ENCODE measurements at places on chromosomes 7 and 10.
A peak's percentile ranks its signal among the peaks of the same experiment; 100 is the strongest.

GRCh38 chr10:17590969-17591645, 26.1 kb downstream of the HACD1 start:
- no peak for DNase-seq
- H3K27ac ChIP-seq: no peak overlapping the region
- H3K27me3 ChIP-seq: no peaks in the 10 kb centered on the region
- no peaks in the 10 kb centered on the region for H3K4me1 ChIP-seq
- H3K36me3 ChIP-seq: no peaks in the 10 kb centered on the region

GRCh38 chr7:8638076-8638475, 204.7 kb downstream of the NXPH1 start:
- H3K27ac ChIP-seq: no peak overlapping the region
- no peaks in the 10 kb centered on the region for H3K4me1 ChIP-seq
- no peak overlapping the region for H3K4me3 ChIP-seq
- no peaks in the 10 kb centered on the region for H3K27me3 ChIP-seq
- H3K36me3 ChIP-seq: no peaks in the 10 kb centered on the region
- DNase-seq: peak; percentile 7

- H3K4me1 ChIP-seq: peaks cover 3% of the 10 kb centered on the region
- DNase-seq: peak; percentile 16
- H3K27ac ChIP-seq: no peak overlapping the region
- H3K36me3 ChIP-seq: no peaks in the 10 kb centered on the region
- no peak overlapping the region for H3K4me3 ChIP-seq
Measured at GRCh38 chr7:95865716-95866371, 93.5 kb downstream of the DYNC1I1 start.

DNA sequence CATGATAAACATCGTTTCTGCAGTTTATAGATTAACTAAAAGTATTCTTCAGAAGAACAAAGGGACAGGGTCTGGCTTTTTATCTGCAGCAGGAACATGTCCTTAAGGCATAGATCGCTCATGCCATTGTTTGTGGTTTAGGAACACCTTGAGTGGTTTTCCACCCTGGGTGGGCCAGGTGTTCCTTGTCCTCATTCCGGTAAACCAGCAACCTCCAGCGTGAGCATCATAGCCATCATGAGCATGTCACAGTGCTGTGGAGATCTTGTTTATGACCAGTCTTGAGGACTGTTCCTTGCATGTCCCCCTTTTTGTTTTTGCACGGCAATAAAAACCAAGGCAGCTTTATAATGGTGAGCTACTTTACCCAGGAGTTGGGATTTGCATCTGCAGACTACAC, 33.9 kb downstream of the STOX1 start:
- H3K27me3 ChIP-seq: peaks cover 6% of the 10 kb centered on the region
- H3K4me3 ChIP-seq: no peak overlapping the region
- DNase-seq: peak; percentile 32
- H3K4me1 ChIP-seq: no peaks in the 10 kb centered on the region
- H3K36me3 ChIP-seq: no peaks in the 10 kb centered on the region

GRCh38 chr7:17293481-17293880, 5.0 kb upstream of the AHR start:
- H3K4me1 ChIP-seq: no peaks in the 10 kb centered on the region
- H3K27me3 ChIP-seq: no peaks in the 10 kb centered on the region
- no peak overlapping the region for H3K27ac ChIP-seq
- no peak overlapping the region for H3K4me3 ChIP-seq
- DNase-seq: no peak

DNA sequence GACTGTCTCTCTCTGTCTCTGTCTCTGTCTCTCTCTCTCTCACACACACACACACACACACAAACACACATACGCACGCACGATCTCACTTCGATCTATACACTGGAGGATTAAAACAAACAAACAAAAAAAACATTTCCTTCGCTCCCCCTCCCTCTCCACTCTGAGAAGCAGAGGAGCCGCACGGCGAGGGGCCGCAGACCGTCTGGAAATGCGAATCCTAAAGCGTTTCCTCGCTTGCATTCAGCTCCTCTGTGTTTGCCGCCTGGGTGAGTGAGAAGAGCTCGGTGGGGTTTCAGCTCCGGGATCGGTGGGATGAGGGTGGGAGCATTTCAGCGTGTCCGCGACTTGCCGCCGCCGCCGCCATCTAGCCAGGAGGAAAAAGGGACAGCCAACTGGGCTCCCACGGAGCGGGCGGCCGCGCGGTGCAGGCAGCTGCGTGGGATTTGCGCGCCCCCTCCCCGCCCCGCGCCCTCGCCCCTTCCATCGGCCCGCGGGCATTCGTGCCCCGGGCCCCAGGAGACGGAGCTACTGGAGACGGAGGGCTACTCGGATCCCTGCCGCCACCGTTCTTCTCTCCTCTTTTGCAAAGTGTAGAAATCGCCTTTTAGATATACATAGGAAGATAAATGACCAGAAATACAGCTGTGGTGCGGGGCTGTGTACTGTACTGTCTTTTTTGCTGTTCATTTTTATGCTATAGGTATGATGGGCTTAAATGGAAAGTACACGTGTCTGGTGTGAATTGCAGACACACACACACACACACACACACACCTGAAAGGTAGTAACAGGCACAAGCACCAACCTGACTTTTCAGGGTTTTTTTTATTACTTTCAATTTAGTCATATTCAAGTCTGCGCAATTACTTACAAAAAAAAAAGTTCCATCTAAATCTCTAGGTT, 581 bp downstream of the PTPRZ1 start:
- H3K27me3 ChIP-seq: peaks cover 8% of the 10 kb centered on the region
- H3K4me1 ChIP-seq: no peaks in the 10 kb centered on the region
- no peaks in the 10 kb centered on the region for H3K36me3 ChIP-seq
- H3K27ac ChIP-seq: no peak overlapping the region
- DNase-seq: peak; percentile 30

GRCh38 chr7:131329176-131329570, 1.5 kb downstream of the MKLN1 start:
- H3K27me3 ChIP-seq: no peaks in the 10 kb centered on the region
- peaks cover 3% of the 10 kb centered on the region for H3K4me1 ChIP-seq
- peak; percentile 44 for DNase-seq
- peak overlapping the region; percentile 94 for H3K27ac ChIP-seq

GRCh38 chr7:70487428-70487827, 644.5 kb upstream of the GALNT17 start:
- no peak overlapping the region for H3K27ac ChIP-seq
- no peaks in the 10 kb centered on the region for H3K4me1 ChIP-seq
- H3K4me3 ChIP-seq: no peak overlapping the region
- H3K27me3 ChIP-seq: no peaks in the 10 kb centered on the region
- no peaks in the 10 kb centered on the region for H3K36me3 ChIP-seq

- H3K27me3 ChIP-seq: no peaks in the 10 kb centered on the region
- no peak overlapping the region for H3K27ac ChIP-seq
- DNase-seq: no peak
- no peak overlapping the region for H3K4me3 ChIP-seq
- no peaks in the 10 kb centered on the region for H3K36me3 ChIP-seq
- H3K4me1 ChIP-seq: no peaks in the 10 kb centered on the region
Measured at GRCh38 chr10:25895856-25896255, 38.2 kb upstream of the MYO3A start.

DNA sequence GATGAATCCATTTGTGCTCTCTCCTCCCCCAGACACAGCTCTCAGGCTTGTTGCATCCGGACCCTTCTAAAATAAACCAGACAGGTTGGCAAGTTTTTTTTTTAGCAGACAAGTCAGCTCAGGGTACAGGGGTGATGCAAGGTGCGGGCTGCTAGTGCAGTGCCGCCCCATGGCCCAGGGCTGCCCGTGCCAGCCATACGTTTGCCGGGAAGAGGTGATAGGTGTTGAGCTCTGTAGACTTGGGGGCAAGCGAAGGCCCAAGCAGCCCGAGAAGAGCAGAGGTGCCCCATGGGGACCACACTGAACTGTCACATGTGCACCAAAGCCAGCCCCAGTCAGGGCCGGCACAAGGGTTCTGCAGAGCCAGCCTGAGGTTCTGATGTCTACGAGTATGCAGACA, 57.1 kb upstream of the PDSS1 start:
- H3K4me3 ChIP-seq: no peak overlapping the region
- H3K27me3 ChIP-seq: no peaks in the 10 kb centered on the region
- no peak for DNase-seq
- H3K4me1 ChIP-seq: no peaks in the 10 kb centered on the region
- no peaks in the 10 kb centered on the region for H3K36me3 ChIP-seq
- H3K27ac ChIP-seq: no peak overlapping the region

DNA sequence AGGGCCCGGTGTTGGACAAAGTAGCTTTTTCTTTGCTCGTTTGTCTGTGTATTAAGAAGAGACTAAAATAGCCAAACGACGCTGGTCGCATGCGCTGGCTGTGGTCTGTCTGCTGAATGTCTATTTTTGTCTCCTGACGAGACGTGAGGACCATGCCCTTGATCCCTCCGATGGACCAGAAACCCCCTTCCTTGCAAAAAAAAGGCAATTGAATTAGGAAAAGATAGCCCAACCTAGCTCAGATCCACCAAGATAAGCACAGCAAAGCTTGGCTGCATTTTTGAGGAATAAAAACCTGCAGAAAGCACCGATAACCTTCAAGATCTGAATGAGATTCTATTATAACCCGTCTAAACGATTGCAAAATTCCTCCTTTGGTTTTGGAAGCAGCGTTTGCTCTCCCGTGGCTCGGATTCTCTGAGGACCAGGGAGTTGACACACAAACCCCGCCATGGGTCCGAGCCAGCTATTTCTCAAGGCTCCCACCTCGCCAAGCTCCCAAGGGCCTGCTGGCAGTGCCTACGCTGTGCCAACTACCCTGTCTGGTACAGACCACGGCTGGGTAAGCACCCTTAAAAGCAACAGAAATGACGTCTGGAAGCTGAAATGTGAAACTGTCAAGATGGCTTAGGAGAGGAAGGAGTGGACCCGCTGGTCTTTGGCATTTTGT, 17.7 kb upstream of the TTYH3 start:
- H3K36me3 ChIP-seq: no peaks in the 10 kb centered on the region
- no peak overlapping the region for H3K27ac ChIP-seq
- H3K27me3 ChIP-seq: no peaks in the 10 kb centered on the region
- peak; percentile 58 for DNase-seq

DNA sequence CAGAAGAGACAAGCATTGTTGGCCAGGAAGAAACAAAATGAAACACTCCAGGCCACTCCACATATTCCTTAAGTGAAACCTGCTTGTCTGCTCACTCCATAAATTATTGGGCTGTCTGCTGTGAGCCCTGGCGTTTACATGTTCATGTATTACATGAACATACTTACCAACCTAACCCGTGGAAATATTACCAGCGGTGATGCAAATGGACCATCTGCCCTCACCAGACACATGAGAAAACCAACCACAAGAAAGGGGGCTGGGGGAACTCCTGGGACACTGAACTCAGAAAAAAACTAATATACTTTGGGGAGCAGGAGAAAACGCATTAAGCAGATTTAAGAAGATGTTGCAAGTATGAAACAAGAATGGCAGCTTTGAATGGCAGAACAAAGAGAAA, 731.2 kb upstream of the IGFBP3 start:
- H3K36me3 ChIP-seq: no peaks in the 10 kb centered on the region
- no peaks in the 10 kb centered on the region for H3K4me1 ChIP-seq
- DNase-seq: no peak
- H3K4me3 ChIP-seq: no peak overlapping the region

DNA sequence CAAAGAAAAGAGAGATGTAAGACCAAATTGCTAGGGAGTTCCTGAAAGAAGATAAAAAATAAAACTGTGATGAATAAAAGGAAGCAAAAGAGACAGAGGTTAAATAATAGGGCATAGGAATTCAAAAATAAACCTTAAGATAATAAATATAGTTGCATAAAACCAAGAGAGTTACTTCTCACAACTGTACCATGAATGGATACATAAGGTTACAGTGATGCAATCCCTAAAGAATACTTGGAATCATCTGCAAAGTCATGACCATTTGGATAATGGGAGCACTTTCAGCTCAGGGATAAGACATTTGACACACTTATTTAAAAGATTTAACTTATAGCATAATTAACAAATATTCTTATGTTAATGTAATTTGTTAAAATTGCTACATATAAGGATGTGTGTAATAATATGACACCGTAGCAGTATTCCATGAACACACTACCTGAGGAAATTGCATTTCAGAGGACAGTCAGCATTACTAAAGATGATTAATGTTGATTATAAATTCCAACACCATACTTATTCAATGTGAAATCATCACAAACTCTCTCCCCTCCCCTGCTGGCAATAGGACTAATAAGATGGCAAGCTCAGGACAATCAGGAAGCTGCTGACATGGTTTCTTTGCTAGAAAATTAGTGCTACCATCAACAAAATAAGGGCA, 202.1 kb upstream of the AKR1E2 start:
- H3K27ac ChIP-seq: no peak overlapping the region
- H3K4me3 ChIP-seq: no peak overlapping the region
- DNase-seq: peak; percentile 42
- no peaks in the 10 kb centered on the region for H3K27me3 ChIP-seq
- no peaks in the 10 kb centered on the region for H3K4me1 ChIP-seq
- no peaks in the 10 kb centered on the region for H3K36me3 ChIP-seq

DNA sequence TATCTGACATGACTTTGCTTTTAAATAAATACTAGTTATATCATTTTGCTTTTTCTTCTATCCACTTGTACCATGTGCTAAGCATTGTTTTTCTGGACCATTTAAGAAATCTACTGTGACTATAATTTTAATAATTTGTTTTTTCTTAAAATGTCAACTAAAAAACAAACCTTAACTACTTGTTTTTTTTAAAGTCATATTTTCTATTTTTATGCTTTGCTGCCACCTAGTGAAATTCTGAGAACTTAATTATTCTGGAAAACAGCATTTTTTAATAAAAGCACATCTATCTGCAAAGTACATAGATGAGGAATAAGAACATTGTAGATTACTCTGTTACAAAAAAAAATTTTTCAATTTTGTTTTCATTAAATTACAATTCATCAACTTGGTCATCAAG, 47.4 kb downstream of the ORC5 start:
- DNase-seq: peak; percentile 52
- H3K4me3 ChIP-seq: no peak overlapping the region
- no peaks in the 10 kb centered on the region for H3K4me1 ChIP-seq
- H3K27ac ChIP-seq: no peak overlapping the region
- H3K27me3 ChIP-seq: no peaks in the 10 kb centered on the region

DNA sequence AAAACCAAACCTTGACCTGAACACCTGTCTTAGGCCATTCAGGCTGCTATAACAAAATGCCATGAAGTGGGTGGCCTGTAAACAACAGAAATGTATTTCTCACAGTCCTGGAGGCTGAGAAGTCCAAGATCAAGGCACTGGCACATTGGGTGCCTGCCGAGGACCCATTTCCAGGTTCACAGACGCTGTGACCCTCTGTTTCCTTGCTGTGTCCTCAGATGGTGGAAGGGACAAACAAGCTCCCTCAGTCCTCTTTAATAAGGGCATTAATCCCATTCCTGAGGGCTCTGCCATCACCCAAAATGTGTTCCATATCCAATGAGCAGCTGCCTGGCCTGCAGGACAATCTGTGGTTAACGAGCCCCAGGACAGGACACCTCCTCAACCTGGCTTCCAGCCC, 67.6 kb downstream of the ITGB1 start:
- DNase-seq: no peak
- no peak overlapping the region for H3K27ac ChIP-seq
- no peak overlapping the region for H3K4me3 ChIP-seq
- no peaks in the 10 kb centered on the region for H3K27me3 ChIP-seq

DNA sequence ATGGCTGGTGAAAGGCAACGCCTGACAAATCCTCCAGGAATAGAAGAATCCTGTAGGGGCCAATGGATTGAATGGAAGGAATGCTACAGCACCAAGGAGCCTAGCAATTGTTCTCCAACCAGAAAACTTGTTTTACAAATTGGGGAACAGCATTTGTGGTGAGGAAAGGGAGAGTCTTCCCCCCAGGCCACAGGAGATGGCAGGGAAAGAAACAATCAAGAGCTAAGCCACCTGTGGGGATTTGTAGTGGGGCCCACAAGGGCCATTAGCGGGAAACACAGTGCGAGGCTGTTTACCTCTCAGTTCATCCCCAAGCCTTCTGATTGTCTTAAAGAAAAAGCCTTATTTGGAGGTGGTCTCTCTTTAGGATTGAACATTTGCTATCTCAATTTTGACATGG, 48.5 kb upstream of the KCNMA1 start:
- no peaks in the 10 kb centered on the region for H3K4me1 ChIP-seq
- H3K36me3 ChIP-seq: no peaks in the 10 kb centered on the region
- H3K27ac ChIP-seq: no peak overlapping the region
- no peak for DNase-seq

All from fibroblast of lung (primary cell).